ENCODE measurements at places on chromosomes 11 and 22.

DNA sequence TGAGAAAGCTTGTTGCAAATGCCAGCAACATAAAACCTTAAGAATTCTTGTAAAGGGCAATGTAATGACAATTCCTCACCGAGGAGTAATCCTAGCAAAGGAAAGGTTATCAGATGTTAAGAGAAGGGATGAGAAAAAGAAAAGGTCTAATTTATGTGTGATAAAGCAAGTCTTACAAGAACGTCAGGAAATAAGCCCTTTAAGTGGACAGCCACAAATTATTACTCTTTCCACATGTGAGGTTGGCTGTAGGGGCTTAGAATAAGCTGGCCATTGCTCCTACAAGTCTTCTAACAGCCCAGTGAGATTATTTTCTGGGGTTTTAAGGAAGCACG lies 9.3 kb downstream of the LAYN start:
- peak; percentile 21 for DNase-seq

- DNase-seq, result no peak
Measured at GRCh38 chr11:133821776-133822175, 23.5 kb downstream of the SPATA19 start.

DNA sequence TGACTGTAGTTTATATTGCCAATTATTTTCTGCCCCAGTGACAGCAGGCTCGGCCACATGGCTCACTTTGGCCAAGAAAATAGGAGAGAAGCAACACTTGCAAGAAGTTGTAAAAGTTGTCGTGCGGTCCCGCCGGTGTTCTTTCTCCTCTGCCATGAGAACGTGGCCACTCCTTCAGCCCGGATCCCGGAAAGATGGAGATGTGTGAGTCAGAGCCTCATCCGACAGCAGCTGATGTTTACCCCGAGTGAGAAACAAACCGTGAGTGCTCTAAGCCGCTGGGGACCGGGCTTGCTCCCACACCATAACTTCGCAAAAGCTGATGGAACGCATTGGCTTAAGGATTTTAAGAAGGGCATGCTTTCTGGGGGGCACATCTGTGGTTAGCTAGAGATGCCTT lies 157.0 kb downstream of the CACNA1I start:
- DNase-seq, result no peak

GRCh38 chr11:130300567-130300966 lies 14.2 kb downstream of the ZBTB44 start:
- DNase-seq, result no peak

DNA sequence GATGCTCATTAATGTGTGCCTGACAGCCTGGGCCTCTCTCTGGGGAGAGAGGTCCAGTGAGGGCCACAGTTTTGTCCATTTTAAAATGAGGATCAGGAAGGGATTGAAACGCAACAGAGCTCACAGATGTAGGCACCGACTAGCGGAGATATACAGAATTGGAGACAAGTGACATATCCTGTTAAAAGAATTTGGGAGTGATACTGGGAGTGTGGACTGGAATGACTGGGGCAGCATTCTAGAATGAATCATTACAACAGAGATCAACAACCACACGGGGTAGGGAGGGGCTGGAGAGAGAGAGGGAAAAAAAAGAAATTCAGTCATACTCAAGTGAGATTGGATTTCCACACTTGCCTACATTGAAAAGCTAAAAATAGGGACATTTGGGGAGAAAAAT lies 2.5 kb upstream of the NCAM1 start:
- no peak for DNase-seq

DNA sequence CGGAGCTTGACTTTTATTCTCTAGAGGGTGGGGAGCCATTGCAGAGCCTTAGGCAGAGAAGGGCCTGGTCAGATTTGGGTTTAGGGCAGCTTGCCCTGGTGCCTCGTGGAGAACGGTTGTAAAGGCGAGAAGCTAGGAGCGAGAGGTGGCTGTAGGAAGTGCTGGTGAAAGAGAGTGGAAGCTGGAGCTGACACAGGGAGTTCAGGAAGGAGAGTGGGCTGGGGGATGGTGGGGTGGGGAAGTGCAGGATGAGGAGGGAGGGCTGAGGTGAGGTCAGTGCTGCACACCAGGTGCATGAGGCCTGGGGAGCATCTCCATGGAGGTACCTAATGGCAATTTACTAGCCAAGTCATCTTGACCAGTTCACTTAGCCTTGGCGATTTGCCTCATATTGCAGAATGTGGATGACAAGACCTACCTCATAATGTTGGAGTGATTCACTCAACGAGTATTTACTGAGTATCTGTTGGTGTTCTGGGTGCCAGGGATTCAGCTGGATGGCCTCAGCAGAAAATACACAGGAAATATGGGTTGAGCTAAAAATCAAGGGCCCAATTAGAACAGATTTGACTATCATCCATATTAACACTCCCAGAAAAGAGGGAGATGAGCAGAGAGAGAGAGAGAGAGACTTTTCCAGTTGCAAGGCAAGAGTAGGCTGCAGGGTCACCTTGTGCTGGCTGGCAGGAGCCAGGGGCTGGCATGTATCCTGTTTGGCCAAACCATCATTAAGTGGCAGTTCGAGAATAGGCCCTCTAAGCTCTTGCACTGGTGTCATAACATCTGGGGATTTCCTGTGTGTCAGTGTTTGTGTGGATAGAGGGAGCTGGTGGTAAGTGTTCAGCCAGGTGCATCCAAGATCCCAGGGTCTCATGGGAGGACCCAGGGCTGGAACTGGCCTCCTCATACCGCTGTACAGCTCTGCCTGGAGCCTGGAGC lies 44.4 kb upstream of the CLDN5 start:
- no peak for DNase-seq

- peak; percentile 31 for DNase-seq
Measured at GRCh38 chr11:69774354-69775162, 583 bp downstream of the FGF4 start.

- DNase-seq, result no peak
Measured at GRCh38 chr11:119696378-119697222, 32.4 kb downstream of the NECTIN1 start.
